ENCODE measurements at places on chromosomes 12 and 14.

GRCh38 chr14:74551431-74552371, 58.1 kb downstream of the ISCA2 start:
- no peak for DNase-seq

GRCh38 chr14:81245771-81246170, 25.0 kb upstream of the GTF2A1 start:
- no peak for DNase-seq

DNA sequence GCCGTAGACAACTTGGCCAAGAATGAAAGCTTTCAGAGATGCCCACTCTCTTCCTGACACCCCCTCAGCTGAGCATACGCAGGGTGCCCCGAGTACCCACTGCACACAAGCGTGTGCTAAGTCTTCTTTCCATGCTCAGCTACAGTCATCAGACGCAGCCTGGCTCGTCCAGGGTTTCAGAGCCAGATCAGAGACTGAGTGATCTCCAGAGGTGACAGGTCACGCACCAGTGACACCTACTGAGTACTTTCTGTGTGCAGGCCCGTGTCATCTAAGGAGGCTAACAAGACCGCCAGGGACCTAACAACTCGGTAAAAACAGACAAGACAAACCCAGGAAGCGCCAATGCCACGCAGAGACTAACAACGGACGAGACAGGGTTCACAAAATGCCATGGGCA, 25.1 kb downstream of the STX2 start:
- no peak for DNase-seq

- no peak for DNase-seq
These were observed 1.1 kb downstream of the GCH1 start for GRCh38 chr14:54901380-54902142.

DNA sequence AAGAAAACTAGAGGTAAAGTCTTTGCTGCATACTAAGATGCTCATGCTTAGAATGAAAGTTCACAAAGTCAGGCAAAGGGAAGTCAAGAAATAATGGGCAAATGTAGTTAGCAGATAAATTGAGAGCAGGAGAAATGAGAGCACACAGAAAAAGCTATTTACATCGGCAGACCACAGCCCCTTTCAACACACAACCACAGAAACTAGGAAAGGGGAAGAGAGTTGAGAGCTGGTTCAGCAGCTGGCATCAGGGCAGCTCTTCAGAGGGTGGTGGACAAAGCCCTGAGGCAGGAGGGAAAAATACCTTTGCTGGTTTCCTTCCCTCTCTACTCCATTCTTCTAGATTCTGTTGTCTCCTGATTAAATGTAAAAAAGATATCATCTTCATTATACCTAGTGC, 95.4 kb upstream of the ANO4 start:
- DNase-seq = no peak

- DNase-seq = no peak
These were observed 908.6 kb downstream of the TRHDE start for GRCh38 chr12:73180734-73181133.

DNA sequence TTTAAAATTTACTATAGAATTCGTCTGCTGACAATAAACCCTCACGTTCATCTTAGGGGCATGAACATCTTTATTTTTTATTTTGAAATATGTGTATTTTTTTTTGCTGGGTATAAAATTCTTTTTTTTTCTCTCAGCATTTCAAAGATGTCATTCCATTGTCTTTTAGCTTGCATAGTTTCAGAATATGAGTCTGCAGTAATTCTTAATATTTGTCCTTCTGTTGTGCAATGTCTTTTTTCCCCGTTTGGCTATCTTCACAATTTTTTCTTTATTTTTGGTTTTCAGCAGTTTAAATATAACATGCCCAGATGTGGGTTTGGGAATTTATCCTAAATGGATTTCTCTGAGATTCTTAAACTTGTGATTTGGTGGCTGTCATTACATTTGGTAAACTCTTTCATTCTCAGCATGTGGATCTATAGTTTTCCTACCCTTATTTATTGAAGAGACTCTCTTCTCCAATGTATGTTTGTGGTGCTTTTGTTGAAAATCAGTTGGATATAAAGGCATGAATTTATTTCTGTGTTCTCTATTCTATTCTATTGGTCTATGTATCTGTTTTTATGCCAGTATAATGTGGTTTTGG, 37.8 kb upstream of the PLBD1 start:
- no peak for DNase-seq

DNA sequence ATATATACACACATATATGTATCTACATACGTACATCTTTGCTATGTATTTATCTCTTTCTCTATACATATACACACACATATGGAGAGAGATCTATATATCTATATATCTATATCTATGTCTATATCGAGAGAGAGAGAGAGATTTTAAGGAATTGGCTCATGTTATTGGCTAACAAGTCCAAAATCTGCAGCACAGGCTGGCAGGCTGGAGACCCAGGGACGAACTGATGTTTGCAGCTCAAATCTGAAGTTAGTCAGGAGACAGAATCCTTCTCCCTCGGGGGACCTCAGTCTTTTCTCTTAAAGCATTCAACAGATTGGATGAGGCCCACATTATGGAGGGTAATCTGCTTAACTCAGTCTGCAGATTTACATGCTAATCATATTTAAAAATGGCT, 40.7 kb upstream of the DACT1 start:
- DNase-seq = no peak

DNA sequence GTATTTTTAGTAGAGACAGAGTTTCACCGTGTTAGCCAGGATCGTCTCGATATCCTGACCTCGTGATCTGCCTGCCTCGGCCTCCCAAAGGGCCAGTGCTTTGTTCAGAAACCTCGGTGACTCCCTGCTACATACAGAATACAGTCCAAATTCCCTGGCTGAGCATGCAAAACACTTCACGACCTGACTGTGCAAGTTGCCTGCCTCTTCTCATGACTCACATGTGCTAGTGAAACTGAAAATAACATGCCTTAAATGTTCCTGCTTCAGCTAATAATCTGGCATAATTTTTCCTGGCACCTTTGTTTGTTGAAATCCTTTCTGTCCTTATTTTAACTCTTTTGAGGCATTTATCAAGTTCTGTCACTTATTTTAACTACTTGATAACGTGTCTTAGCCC, 8.2 kb downstream of the DMAC2L start:
- DNase-seq = no peak

DNA sequence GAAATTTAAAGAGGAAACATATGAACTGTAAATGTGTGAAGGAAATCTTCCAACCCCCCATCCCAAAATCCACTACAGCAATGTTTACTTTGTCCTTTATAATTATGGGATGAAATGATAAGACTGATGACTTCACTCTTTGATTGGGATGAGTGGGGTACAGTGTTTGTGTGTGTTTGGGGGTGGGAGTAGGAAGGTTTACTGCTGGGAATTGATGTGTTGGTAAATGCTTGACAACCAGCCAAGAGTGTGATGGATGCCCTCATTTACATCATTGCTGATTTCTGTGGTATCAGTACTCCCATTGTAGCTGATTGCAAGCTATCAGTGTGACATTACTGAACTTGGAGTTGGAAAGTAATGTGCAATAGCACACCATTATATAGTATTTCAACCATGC, 90.9 kb downstream of the KCNMB4 start:
- DNase-seq = no peak

GRCh38 chr14:74804219-74804825, 41.2 kb downstream of the YLPM1 start:
- DNase-seq = no peak

DNA sequence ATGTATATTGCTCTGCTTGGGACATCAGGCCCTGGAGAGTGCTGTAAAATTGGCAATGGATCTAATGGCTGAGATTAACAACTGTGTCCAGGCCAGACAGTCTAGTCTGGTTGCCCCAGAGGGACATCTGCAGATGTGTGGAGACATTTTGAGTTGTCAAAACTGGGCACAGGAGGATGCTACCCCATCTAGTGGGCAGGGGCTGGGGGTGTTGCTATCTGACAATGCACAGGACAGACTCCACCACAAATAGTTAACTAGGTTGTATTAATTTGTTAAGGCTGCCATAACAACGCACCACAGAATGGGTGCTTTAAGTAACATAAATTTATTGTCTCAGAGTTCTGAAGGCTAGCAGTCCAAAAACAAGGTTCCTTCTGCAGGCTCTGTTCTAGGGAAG, 302.5 kb upstream of the AMIGO2 start:
- DNase-seq = no peak

DNA sequence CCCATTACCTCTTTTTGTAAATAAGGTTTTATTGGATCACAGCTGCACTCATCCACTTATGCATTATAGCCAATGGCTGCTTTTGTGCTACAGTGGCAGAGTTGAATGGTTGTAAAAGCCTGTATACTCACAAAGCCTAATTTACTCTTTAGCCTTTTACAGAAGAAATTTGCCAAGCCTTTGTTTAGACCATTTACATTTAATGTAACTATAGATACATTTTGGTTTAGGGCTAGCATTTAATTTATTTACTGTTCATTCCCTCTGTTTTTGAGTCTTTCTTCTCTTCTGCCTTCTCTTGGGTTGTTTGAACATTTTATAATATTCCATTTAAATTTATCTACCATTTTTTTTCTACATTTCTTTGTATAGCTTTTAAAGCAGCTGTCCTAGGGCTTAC, 217.1 kb upstream of the AMIGO2 start:
- no peak for DNase-seq

- DNase-seq = no peak
These were observed 176.7 kb upstream of the NOS1 start for GRCh38 chr12:117538032-117538690.

- no peak for DNase-seq
These were observed 16.7 kb downstream of the TMEM19 start for GRCh38 chr12:71702590-71702989.

DNA sequence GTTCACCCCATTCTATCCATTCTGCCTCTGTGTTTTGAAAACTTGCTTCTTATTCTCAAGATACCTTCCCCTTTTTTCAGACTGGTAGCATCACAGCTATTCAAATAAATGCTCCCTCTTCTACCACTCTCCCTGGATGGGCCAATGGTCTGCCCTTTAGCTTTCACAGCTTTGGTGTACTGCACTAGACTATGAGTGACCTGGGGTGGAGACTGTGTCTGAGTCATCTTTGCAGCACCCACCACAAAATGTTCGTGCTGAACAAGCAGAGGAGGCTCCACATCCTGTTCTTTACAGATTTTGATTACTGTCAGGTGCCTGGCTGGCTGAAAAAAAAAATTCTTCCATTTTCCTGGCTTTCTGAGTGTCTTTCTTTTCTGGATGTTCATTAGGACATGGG, 1104.1 kb upstream of the TMEM132C start:
- DNase-seq = peak; percentile 11

GRCh38 chr12:70553391-70553859, 83.8 kb downstream of the PTPRB start:
- no peak for DNase-seq

- DNase-seq = no peak
These were observed 51.8 kb downstream of the PPP2R5C start for GRCh38 chr14:101813171-101813759.

GRCh38 chr14:53571641-53572328, 384.8 kb downstream of the BMP4 start:
- no peak for DNase-seq

DNA sequence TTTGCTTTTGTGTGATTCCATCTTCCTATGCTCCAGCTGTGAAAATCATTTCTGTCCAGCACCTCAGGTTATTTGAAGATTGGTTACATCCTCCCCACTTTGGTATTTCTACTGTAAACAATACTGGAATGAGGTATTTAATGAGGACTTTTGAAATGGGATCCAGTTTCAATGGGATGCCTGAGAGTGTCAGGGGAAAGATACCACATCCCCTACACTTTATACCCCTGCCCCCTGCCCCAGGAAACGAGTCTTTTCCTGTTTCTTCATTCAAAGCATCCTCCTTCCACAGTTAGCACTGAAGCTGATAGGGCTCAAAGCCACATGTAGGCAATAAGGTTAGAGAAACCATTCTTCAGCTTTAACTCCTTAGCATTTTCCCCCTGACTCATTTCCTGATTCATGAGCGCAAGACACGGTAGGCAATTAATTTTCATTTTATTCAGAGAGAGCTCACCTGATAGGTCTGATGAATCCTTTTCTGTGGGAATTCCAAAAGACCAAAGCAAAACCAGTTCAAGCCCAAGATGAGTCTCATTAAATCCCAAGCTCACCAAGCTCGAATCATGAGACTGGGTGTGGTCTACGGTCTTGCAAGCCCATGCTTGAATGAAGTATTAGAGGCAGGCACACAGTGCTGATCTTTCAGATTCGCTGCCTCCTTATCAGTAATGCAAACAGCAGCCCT, 143.6 kb upstream of the CRY1 start:
- DNase-seq = no peak

GRCh38 chr12:68119724-68120211, 39.8 kb downstream of the IFNG start:
- peak; percentile 36 for DNase-seq

GRCh38 chr12:91377436-91377835, 194.8 kb upstream of the DCN start:
- DNase-seq = no peak

DNA sequence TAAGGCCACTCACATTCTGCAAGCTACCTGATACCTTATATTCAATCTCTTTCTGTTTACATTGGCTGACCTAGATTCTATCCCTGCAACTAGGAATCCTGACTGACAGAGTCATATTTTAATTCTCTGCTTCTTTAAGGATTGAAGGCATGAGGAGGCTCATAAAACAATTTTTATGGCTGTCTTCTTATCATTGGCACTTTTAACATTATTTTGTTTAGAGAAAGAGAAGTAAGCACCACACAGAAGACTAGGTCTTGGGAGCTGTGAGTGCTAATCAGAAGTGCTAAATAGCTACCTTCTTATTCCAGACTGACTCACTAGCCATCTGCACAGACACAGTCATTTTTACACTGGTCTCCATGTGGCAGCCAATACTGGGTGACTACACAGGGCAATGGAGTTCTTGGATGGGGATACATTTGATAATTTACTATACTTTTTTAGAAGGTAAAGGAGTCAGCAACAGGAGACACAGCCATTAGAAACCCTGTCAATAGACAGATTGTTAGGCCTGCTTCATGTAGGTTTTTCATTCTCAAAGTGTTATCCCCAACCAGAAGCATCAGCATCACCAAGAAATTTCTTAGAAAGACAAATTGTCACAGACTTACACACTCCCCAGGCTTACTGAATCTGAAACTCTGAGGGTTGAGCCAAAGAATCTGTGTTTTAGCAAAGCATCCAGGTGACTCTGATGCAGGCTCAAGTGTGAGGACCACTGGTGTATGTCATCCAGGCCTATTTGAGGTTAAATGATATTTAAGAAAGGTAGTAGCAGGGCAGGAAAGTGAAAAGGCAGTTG, 214.1 kb downstream of the DUSP6 start:
- no peak for DNase-seq

DNA sequence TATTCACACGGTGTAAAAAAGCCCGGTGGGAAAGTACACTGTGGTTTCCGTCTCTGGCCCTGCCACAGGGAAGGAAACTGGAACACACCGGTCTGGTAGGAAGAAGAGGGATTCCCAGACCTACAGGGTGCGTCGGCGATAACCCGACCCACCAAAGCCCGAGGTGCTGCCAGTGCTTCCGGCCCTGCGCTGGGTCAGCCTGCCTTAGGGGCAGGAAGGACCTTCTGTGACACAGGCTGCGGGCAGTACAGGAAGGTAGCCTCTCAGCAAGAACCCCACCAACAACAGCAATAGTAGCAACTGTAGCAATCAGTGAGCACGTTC, 169.5 kb upstream of the FKBP4 start:
- no peak for DNase-seq

Measured in stimulated activated CD4-positive, alpha-beta T cell treated with anti-CD3 and anti-CD28 coated beads, TNF-alpha, amount 100 ng/mL, for 1 hour (primary cell).